Right hindlimb (tissue), 1 donor: ENCODE measurements at places on chromosomes 1 and 21.
A peak's percentile ranks its signal among the peaks of the same experiment; 100 is the strongest.

- DNase-seq, result no peak
Observed at GRCh38 chr21:34613679-34614627, 960 bp downstream of the RCAN1 start.

GRCh38 chr1:101237229-101237837 lies 514 bp downstream of the S1PR1 start:
- DNase-seq, result peak; percentile 31

DNA sequence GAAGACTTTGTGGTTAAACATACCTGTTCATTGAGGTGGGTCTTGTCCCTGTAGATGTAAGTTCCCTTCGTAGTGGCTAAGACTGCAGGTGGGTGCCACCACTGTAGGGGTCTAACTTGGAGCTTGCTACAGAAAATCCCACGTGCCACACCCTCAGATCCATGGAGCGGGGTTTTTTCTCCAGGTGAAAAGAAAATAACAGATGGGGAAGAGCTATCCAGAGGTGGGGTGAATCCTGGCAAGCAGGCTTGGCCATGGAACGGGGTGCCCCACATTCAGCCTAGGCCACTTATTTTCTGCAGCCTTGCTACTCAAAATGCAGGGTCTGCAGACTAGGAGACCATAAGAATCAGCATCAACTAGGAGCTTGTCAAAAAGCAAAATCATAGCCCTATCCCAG lies 24.0 kb downstream of the EXOC8 start:
- no peak for DNase-seq

DNA sequence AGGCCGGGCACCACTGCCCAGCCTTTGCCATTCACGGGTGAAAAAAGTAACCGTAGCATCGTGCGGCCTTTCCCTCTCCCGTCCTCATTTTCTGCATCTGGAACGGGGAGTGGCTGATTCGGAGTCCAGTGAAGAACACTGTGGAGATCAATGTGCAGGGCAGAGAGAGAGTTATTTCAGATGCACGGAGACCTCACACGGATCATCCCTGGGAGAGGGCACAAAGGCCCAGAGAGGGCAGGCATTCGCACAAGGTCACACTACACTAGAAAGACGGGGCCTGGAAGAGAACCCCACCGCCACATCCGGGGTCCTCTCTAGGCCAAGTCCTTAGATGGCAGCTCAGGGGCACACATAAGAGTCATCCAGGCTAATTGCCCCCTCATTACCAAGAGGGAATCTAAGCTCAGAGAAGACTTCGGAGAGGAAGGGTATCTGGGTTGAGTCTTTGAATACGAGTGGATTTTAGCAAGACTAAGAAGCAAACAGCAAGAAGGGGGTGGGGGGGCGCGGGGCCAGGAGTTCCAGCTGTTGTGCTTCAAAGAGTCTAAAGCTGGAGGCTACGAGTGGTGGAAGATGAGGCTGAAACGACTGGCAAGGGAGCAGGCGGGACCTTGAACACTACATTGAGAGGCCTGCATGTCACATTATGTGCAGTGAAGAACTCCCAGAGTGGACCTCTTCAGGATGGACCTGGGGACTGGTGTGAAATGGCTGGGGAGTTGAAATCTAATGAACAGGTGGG lies 857 bp downstream of the GPX7 start:
- DNase-seq, result peak; percentile 67

DNA sequence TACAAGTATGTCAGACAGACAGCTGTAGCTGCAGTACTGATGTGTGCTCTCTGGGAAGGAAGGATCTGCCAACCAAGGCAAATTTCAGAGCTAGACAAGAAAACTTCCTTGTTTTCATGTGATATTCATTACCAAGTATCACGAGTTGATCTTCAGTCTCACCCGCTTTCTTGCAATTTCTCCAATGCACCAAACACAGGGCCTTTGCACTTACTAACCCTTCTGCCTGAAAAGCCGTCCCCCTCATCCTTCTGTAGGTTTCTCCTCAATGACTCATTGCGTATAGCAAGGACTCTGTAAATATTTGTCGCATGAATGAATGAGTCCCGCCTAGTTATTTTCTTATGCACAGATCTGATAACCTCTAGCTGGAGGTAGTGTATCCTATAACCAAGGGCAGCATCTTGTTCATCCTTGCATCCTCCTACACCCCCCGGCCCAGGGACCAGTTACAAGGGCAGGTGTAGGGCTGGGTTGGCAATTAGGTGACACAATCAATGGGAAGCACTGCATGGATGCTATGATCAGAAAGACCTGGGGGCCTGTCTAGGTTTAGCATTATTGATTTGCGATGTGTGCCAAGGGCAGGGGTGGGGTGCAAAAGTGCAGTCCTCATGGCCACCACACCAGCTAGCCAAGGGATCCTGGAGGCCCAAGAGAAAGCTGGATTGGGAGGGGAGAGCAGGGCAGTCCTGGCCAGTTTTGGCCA lies 51.4 kb upstream of the GPR157 start:
- no peak for DNase-seq

DNA sequence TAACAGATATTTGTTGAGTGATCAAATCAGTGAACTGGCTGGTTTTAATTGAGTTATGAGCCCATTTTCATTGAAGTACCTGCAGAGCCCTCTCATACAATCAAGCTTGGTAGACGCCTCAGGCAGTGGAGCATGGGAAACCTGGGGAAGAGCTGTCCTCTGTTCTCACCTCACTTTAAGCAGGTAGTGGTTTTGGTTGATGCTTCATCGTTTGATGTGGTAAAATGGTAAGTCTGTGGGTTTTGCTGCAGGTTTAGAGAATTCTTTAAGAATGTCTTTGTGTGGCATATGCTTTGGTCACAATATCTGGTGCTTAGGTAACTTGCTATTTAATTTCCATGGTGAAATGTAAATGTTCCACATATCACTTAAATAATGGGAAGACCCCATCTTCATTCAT lies 10.0 kb downstream of the LAMC1 start:
- no peak for DNase-seq

- no peak for DNase-seq
Observed at GRCh38 chr1:84271441-84272151, 29.9 kb upstream of the SAMD13 start.

DNA sequence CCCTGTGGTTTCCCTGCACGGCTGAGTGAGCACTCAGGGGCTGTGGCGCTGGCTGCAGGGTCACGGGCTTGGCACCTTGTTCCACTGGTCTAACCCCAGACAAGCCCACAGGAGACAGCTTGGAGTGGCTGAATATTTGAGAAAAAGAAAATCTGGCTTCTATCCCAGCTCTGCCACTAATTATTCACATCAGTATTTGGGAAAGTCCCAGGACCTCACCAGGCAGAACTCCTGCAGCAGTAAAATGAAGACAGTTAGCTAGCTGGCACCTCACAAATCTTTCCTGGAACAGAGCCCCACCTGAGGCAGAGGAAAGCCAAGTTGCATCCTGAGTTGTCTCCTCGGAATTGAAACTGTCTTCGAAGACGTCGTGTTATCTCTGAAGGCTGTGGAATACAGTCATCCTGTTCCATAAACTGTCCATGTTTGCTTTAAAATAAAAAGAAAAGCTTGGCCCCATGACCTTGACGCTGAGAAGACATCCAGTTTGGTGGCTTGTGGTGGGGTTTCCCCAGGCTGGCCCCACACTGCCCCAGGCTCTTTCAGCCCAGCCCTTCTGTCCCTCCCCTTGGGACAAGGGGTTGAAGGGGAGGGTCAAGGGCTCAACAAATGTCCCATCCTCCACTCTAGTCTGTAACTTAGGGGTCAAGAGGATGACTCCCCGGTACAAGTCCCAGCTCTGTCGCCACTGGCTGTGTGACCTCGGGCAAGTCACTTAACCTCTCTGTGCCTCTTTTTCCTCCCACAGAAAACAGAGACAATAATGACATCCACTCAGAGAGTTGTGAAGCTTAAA lies 93.8 kb upstream of the TMPRSS2 start:
- DNase-seq, result peak; percentile 27

DNA sequence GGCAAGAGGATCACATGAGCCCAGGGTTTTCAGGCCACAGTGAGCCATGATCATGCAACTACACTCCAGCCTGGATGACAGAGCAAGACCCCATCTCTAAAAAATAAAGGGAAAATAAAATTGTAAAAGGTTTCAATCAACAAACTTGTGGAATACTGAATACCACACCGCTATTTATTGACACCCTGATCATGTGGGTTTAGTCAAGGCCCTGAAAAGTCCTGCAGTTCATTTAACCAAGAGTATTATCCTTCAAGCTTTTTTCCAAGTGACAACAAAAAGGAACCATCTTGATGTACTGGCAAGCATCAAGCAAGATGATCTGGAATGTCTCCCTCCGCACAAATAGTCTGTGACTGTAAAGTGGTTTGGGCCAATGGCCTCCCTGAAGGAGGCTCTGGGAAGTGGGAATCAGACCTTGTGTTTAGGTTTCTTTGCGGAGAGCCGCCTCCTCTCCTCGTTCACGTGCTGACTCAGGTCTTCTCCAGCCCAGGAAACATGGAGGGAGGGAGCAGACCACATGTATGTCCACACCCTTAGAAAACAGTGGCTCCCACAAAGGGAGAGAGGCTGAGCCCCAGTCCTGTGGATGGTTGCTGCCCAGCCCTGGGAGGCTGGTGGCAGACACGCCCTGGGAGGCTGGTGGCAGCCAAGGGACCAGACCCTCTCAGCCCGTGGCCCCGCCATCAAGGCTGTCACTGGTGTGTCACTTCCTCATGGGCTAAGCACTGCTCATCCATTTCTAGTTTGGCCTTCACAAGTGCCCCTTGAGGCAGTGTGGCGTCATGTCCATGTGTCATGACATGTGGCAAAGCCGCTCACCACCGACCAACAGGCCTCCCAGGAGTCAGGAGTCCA lies 56.7 kb downstream of the RIPK4 start:
- DNase-seq, result no peak

GRCh38 chr1:36389999-36390398 lies 4.3 kb upstream of the STK40 start:
- DNase-seq, result no peak

- no peak for DNase-seq
Observed at GRCh38 chr21:34625030-34625593, 10.2 kb upstream of the RCAN1 start.

GRCh38 chr1:45998020-45998617 lies 134.3 kb downstream of the PIK3R3 start:
- no peak for DNase-seq

DNA sequence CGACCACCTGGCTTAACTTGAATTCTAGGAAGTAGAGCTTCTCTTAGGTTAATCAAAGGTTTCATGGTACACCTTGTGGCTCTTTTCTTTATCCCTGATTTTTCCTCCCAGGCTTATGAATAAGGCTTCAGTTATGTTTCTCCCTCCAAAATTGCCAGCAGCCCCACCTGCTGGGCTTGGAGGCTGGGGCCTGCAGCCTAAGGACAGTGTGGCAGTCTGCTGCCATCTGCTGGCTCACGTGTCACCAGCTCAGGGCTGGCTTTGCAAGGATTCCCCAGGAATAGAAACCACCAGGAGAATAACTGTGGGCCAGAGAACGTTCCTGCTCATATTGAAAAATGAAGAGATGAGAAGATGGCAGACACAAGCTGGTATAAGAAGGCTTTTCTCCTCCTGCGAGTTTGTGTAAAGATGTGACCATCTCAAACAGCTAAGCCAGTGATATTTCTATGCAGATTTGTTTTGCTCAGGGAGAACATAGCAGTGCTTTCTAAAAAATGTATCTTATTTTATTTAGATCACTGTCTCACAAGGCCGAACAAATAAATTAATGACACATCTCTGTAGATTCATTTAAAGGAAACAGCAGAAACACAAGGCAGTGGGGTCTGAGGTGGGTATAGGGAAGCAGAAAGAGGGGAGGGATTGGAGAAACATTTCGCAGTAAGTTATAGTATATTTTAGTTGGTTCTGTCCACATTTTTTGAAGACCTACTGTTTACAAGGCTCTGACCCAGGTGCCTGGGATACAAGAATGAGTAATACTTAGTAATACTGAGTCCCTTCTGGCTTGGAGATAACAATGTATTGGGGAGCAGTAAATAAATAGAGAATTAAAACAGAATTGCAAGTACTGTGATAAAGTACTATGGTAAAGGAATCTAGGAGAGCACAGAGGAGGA lies 291.1 kb upstream of the SGIP1 start:
- peak; percentile 90 for DNase-seq

- no peak for DNase-seq
Observed at GRCh38 chr1:194288238-194288637, 1101.8 kb upstream of the B3GALT2 start.

DNA sequence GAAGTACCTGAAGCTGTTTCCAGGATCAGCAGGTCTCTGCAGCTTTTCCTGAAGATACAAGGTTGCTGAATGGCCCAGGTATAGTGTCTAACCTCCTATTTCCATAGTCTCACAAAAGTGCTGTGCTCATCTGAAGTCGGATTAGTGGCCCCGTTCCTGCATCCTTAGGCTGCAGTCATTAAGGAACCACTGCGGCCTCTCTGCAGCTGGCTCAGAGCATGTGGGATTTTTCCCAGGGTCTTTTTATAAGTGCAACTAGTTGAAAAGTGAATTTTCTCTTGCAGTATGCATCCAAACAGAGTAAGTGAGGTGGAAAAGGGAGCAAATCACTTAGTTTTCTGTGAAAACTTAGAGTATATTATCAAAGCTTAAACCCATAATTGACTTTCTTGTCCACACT lies 565.3 kb upstream of the NEGR1 start:
- DNase-seq, result no peak

DNA sequence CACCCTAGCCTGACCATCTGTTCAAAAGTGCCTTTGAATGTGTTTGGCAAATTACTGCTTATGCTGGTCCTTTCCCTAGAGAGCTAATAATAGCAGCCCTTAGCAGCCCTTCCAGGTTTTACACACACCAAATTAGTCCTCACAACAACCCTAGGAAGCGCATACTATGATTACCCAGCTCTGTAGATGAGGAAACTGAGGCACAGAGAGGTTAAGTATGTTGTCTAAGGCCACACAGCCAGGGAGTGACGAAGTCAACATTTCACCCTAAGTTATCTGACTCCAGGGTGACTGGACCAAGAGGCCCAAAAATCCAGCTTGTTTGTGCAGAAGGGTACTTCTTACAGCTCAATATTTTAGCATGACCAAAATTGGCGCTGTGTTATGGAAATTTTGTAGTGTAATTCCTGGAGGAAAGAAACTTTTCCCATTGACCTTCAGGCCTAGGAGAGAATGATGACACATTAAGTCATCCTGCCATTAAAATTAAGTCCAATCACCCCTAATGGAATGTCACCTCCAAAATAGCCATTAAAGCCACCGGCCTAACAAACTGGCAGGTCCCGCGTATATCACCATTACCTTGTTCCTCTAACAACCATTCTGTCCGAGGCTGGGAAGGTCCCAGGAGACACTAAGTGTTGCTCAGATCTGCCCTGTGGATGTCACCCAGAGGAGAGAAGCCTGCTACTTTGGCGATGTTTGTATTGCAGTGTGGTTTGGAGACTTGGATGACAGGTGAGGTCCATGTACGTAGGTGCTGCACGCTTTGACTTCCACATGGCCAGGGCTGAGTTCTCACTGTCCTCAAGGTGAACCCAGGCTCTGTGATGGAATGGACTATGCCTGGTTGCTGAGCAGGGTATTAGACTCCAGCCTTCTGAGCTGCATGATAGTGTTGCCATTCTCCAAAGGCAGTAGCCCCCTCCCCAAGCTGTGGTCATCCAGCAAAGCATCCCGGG lies 258.3 kb downstream of the TOMM20 start:
- DNase-seq, result peak; percentile 14

- DNase-seq, result no peak
Observed at GRCh38 chr1:60847391-60847790, 235.0 kb upstream of the NFIA start.

- DNase-seq, result no peak
Observed at GRCh38 chr1:112196008-112196588, 199.9 kb upstream of the CTTNBP2NL start.

- no peak for DNase-seq
Observed at GRCh38 chr1:59138402-59138801, 158.5 kb upstream of the FGGY start.
